Stimulated activated CD4-positive, alpha-beta T cell treated with anti-CD3 and anti-CD28 coated beads, Interleukin-12 subunit alpha, Interleukin-12 subunit beta, amount 100 ng/mL, for 24 hours (primary cell): ENCODE measurements at places on chromosomes 13 and 19.

DNA sequence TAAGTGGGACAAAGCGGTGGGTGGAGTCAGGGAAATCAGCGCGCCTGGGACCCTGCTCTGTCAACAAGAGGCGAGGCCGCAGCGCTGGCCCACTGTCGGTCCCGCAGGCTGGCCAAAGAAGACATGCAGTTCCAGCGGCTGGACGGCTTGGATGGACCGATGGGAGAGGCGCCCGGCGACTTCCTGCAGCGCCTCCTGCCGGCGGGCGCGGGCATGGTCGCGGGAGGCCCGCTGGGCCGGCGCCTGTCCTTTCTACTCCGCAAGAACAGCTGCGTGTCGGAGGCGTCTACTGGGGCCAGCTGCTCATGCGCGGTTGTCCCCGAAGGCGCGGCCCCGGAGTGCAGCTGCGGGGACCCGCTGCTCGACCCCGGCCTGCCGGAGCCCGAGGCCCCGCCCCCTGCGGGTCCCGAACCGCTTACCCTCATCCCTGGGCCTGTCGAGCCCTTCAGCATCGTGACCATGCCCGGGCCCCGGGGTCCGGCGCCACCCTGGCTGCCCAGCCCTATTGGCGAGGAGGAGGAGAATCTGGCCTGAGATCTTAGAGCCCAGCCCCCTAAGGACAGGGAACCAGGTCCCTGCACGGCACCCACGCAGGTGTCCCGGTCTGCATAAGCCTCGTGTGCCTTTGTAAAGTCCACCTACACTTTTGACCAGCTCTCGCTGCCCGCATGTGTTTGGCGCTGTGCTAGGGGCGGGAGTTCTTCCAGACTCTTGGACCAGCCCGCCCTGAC is 6.1 kb downstream of the BEST2 start:
- DNase-seq, result peak; percentile 58

DNA sequence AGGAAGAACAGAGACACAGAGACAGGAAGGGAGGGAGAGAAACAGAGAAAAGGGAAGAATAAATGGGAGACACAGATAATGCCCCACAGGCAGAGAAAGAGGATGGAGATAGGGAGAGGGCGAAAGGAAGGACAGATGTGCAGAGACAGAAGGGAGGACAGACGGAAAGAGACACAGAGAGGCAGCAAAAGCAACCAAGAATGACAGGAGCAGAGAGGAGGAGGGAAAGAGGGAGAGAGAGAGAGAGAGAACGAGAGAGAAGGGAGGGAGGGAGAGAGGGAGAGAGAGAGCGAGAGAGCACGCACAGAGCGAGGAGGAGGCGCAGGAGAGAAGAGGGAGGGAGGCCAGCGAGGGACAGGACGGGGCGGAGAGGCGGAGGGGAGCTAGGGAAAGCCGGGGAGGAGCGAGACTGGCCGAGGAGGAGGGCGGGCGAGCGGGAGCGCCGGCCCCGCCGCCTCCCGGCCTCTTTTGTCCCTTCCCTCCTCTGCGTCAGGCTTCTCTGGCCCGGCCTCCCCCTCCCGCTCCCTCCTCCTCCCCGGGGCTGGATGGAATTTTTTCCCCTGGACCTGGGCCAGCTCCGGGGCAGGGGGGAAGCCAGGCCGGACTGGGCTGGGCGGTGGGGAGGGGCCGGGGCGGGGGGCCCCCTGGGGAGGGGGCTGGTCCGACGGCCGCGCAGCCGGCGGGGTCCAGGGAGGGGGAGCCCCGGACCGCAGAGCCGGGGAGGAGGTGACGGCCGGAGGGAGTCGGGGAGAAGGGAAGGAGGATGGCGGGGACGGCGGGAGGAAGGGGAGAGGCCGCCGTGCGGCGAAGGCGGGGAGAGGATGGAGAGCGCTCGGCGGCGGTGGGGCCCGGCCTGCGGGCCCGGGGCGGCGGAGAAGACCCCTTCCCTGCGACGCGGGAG is 4.2 kb upstream of the SPACA6 start:
- DNase-seq, result no peak

DNA sequence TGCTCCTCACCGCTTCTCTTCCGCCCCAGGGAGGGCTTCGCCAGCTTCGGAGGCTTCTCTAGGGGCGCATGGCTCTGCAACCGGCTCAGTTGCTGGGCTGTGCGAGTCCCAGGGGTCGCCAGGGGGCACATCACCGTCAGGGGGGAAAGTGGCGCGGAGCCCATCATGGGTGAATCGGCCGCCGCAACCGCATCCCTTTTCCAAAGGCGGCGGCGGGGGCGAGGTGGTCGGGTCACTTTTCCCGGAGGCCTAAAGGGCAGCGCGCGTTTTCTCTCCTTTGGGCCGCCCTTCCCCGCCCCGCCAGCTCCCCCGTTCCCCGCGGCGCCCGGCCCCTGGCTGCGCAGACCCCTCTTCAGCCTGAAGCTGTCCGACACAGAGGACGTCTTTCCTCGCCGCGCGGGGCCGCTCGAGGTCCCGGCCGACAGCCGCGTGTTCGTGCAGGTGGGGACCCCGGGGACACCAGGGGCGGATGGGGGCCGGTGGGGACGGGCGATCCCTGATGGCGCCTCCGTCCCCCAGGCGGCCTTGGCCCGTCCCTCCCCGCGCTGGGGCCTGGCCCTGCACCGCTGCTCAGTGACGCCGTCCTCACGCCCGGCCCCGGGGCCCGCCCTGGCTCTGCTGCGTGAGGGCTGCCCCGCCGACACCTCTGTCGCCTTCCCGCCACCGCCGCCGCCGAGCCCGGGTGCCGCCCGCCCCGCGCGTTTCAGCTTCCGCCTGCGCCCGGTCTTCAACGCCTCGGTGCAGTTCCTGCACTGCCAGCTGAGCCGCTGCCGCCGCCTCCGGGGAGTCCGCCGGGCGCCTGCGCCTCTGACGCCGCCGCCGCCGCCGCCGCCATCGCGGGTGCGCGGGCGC is 1.7 kb downstream of the TGFBR3L start:
- DNase-seq, result peak; percentile 47

- DNase-seq, result no peak
These were observed 385.5 kb downstream of the NDFIP2 start for GRCh38 chr13:79866436-79866835.

DNA sequence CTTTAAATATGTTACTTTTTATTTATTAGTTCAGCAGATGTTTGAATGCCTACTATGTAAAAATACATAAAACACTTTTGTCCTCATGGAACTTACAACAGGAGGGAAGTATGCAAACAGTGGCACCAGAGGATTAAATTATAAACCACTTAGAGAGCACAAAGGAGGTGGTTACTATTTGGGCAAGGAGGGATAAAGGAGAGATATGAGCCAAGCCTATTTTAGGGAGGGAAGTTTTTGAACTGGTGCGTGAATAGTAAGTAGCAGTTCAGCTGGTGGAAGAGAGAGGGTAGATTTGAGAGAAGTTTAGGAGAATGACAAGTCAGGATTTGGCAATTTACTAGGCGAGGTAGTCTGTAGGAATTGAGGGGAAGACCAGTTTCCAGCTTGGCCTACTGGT is 8.6 kb downstream of the AKAP11 start:
- no peak for DNase-seq

- no peak for DNase-seq
These were observed at the start of gene SOX1 for GRCh38 chr13:112067116-112067741. SOX1 (plus strand) TSS chr13:112067149; CDS start chr13:112067659, 510 bp downstream.

- no peak for DNase-seq
These were observed 7.3 kb upstream of the SLC25A41 start for GRCh38 chr19:6440905-6441304.

- no peak for DNase-seq
These were observed 169.8 kb downstream of the SPRY2 start for GRCh38 chr13:80171096-80171495.

DNA sequence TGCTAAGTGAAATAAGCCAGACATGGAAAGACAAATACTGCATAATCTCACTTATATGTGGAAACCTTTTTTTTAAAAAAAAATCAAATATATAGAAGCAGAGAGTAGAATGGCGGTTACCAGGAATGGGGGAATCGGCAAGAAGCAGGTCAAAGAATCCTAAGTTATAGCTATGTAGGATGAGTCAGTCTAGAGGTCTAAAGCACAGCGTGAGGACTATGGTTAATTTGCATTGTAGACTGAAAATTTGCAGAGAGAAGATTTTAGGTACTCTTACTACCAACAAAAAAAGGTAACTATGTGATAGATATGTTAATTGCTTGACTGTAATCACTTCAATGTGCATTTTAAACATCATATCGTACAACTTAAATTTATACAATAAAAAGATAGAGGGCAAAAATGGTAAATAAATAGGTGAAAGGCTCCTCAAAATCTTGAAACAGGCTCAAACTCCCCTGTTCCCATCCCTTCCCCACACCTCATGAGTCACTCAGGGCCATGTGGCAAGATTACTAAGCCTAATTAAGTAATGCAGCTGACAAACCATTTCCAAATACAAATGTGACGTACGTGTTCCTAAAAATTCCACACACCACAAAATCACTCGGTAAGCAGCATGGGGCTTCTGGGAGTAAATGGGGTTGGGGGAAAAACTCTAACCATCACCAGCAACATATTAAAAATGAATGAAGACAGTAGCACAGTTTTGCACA is 159.0 kb downstream of the USP12 start:
- DNase-seq, result no peak

DNA sequence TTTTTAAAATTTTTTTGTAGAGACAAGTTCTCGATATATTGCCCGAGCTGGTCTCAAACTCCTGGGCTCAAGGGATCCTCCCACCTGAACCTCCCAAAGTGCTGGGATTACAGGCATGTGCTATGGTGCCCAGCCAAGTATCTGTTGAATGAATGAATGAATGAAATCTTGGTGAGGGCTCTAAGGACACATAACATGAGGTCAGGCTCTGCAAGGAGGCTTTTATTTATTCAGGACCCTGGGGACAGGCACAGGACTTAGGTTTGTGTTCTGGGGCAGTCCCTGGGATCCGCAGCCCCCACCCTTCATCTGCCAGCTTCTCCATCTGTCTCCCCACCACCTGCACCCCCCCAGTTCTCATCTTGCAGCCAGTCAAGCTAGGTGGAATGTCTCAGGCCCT is 4.6 kb downstream of the PTGIR start:
- no peak for DNase-seq

DNA sequence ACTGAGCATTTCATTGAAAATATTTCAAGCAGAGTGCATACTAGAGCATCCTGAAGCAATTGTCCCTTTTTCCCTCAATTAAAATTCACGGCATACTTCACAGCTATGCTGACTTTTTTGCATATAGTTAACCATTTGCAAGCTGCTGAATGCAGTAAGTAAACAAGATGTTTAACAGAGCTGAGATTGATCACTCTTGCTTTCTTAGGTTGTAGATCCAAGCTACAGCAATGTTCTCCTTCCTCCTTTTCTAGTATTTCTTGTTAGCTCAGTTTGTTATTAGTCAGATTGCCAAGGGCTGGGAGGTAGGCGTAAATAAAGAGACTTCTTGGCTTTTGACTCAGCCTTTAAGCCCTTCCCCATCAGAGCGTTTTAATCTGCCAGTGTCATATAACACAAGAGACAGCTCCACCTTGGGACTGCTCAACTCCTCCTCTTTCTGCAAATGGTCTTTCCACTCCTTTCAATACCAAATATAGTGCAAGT is at the start of gene SLITRK6:
SLITRK6 (minus strand) TSS at position 323 of the 486 bp plus-strand sequence. CDS start 2,911 bp downstream, outside the sequence.
- DNase-seq, result no peak

- no peak for DNase-seq
These were observed 21.5 kb downstream of the CYP4F22 start for GRCh38 chr19:15529774-15530372.

DNA sequence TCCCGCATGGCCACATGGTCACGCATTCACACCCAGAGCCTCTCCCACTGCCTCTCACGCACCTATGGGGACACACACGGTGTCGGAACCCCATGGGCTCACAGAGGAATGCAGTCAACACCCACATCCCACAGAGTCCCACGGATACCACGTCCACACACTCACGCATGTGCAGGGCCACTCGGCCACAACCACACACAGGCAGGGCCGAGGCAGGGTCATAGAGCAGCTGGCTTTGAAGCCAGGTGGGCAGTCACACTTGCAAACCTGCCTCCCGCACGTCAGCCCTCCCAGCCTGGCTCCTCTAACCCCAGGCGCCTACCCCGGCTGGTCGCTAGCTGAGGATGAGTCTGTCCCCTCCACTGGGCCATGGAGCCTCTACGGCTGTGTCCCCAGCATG is 8.1 kb downstream of the ERCC2 start:
- DNase-seq, result no peak

DNA sequence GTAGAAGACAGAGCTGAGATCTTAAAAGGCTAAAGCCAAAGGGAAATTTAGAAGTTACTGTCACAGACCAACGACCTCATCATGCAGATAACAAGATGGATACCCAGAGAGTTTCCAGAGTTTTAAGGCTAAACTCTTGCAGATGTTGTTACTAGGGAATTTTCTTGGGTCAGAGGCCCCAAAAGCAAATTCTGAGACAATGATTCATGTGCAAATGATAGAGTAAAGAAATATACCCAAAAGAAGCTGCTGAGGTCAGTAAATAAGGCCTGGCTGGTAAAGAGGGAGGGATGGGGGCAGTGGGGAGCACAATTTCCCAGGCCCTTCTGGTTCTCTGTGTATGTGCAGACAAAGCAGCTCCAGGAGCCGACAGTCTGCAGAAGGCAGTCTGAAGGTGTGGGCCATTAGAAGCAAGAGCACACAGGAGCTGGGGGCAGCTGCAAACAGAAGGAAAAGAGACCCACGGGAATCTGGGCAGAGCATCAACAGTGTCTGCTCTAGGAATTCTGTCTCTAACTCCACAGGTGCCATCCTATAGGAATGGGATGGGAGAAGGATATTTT is 330.8 kb downstream of the TBC1D4 start:
- no peak for DNase-seq

GRCh38 chr19:35879770-35880317 is 11.5 kb downstream of the APLP1 start:
- DNase-seq, result peak; percentile 87

- DNase-seq, result no peak
These were observed 96.1 kb upstream of the MBNL2 start for GRCh38 chr13:97125810-97126738.

DNA sequence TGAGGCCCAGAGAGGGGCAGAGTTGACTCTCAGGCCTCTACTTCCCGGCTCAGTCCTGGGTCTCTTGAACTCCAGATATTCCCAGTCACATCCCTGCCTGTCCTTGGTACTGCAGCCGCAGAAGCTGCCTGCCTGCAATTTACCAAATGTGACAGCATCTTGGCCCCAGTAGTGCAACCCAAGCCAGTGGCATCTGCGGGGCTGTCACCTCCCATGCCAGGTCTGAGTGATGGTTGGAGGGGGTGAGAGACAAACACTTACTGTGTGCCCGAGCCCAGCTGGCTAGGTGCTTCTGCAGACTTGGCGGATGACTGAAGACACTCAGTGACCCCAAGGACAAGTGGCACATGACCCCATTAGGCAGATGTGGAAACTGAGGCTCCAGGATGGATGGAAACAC is 18.4 kb downstream of the ZNRF4 start:
- no peak for DNase-seq

- DNase-seq, result no peak
These were observed 1225.3 kb downstream of the SLITRK5 start for GRCh38 chr13:88896466-88896865.

GRCh38 chr19:46211201-46211881 is 18.2 kb upstream of the IGFL1 start:
- DNase-seq, result no peak

GRCh38 chr13:75760131-75761021 is 124.2 kb downstream of the LMO7 start:
- DNase-seq, result no peak

DNA sequence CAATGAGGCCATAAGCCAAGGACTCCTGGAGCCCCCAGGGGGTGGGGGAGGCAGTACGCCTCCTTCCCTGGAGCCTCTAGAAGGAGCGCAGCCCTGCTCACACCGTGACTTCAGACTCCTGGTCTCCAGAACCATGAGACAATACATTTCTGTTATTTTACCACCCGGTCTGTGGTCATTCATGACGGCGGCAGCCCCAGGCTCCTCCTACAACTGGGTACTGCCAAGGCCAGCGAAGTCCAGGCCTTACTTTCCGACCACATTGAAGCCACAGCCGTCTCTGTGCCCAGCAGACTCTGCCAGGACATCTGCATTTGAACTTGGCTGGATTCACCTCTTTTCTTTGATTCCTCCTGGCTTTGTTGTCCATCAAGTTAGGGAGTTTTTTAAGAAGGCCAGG is 10.5 kb downstream of the GNG7 start:
- no peak for DNase-seq
